ENCODE measurements at places on chromosomes 2 and 18.

DNA sequence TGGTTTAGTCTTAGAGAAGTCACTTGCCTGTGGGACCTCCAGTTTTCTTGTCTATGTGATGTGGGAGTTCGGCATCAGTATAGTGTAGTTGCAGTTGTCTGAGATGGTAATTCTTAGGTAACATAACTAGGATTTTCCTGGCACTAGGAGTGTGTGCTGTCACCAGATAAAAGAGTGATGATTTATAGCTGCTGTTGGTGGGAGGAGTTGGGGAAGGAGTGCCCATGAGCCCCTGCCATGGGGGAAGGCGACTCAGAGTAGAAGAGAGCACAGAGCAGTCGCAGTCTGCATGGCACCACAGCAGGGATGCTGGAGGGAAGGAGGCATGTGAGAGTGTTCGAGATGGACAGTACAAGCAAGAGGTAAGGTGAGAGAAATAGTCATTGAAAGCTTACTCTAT, 38.7 kb downstream of the ATP9B start:
- DNase-seq = no peak

DNA sequence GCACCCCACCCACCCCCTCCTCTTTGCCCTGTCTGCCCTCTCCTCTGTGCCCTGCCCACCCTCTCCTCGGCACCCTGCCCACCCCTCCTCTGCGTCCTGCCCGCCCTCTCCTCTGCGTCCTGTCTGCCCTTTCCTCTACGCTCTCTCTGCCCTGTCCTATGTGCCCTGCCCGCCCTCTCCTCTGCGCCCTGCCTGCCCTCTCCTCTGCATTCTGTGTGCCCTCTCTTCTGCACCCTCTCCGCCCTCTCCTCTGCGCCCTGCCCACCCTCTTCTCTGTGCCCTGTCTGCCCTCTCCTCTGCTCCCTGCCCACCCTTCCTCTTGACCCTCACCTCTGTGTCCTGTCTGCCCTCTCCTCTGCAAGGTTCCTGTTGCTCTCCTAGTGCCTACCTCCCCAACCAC, 233.6 kb downstream of the SMAD2 start:
- DNase-seq = no peak

DNA sequence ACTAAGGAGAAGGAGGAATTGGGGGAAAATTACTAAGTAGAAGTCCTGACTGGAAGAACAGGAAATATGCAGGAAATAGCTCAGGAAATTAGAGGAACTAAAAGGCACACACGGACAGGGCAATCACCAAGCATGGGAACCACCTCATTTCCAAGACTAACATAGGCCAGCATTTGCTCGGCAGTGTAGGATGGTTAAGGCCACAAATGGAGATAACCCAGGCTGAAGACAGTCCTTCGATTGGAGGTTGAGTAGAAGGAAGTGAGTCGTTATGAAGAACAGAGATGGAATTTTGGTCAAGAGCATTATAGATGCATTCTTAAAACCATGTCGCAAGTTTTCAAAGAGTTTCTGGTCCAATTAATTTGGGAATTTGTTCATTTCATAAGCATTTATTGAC, 401.4 kb downstream of the ALK start:
- no peak for DNase-seq

GRCh38 chr2:69581774-69582581, 61.6 kb downstream of the AAK1 start:
- DNase-seq = no peak

DNA sequence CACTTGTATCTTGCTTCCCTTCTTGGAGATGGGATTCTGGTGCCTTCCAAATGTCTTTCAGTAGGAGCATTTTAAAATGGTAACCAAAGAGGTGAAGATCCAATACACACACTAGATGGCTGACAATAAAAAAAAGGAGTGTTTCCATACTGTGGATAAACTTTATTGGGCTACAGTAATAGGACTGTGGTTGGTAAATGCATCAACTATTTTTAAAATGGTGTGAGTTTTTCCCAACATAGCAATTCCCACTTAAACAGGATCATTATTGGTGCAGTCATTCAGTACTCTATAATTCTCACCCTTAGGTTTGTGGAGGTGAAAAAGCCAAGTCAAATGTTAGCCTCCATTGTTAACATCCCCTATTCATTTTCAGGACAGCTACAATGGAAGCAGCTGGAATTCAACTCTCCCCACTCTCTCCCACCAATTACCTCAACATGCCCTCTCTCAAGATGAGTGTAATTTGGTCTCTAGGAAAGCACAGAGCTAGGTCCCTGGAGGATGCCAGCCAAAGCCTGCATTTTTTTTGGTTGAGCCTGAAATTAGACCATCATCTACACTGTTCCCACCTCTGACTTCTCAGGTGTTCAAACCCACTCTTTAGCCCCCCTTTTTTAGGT, 273.3 kb downstream of the TCF4 start:
- DNase-seq = no peak

DNA sequence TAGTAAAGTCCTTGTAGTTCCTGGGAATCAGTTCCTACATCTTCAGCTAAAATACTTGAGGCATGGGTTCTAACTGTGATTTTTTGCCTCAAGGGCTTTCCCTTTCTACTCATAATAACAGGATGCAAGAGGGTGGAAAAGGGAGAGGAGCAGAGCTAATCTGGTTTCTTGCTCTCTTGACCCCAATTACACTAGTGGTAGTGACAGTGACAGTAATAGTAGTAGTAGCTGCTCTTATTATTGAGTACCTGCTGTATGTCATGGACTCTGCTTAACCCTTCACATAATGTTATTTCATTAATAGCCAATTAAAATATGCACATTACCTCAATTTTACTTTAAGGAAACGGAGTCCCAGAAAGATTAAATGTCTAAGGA, 214.8 kb upstream of the HNRNPA3 start:
- no peak for DNase-seq

- no peak for DNase-seq
These were observed 21.6 kb upstream of the CREG2 start for GRCh38 chr2:101408925-101409324.

DNA sequence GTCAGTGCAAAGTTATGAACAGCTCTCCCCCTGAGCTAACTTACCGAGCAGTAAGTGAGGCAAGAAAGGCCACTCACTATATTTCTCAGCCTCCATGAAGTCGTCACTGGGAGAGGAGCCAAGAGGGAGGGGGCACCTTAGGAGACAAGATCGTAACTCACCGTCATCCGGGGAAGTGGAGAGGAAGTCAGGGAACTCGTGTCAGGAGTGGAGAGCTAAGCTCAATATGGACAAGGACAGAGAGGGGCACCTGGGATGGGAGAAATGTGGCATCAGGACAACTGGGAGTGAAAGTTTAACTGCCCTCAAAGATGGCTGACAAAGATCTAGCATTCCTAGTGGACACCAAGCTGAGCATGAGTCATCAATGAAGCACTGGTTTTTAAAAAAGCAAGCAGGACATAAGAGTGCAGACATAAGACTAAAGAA, 37.1 kb downstream of the BCL11A start:
- no peak for DNase-seq

DNA sequence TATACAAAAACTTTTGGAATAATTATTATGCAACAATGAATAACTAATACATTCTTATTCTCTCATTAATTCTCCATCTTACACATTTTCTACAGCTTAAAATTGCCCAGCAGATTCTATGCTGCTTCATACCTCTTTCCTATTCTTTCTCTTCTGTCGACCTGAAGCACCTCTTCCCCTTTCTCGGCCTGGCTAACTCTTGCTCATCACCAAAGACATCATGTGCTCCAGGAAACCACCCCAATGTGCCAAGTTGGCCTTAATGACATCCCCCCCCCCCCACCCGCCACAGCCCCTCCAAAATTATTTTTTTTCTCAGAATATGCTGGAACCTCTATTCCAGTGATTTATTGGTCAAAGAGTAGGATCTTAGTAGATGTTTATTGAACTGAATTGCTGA, 43.6 kb downstream of the ZNF521 start:
- no peak for DNase-seq

Measured in CD4-positive, alpha-beta T cell treated with Interleukin-10 for 1 hour (primary cell).